Stimulated activated CD4-positive, alpha-beta T cell treated with anti-CD3 and anti-CD28 coated beads, Interleukin-1b, Interleukin-23, amount 100 ng/mL, for 48 hours (primary cell): ENCODE measurements at places on chromosomes 5 and 9.

- DNase-seq: no peak
Observed at GRCh38 chr5:143248822-143249579, 154.5 kb downstream of the NR3C1 start.

DNA sequence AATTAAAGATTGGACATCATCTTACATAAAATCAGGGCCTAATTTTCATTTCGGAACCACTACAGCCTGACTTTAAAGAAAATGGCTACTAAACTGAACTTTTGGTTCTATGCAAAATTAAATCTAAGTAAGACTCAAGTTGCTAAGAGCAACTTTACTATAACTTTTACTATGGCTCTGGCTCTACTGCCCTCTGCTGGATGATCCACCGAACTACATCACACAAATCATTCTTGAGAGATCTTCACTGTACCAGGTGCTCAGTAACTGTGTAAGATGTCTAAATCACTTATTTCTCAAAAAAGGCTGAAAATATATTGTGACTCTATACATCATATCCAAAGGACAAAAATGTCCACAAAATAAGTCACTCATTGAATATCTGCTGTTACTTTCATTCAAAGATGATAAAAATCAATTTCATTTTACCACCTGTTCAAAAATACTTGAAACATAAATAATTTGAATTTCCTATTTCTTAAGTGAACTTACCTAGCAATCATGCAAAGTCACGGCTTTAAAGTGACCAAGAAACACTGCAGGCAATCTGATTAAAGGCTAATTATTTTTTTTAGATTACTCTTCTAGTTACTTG is 13.5 kb downstream of the MOCS2 start:
- peak; percentile 66 for DNase-seq

DNA sequence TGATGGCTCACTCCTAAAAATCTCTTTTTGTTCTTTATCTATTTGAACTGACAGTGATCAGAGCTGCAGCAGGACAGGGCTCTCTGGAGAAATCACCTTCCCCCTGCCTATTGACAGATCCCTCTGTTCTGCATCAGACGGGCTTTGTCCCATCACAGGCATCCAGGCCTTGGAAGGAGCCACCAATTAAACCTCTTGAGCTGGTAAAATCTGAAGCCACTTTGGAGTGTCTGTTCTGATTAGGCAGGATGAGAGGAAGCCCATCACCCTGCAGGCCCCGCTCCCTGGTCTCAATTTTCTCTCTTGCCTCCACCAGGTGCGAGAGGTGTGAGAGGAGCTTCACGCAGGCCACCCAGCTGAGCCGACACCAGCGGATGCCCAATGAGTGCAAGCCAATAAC is 97.7 kb downstream of the PRDM6 start:
- no peak for DNase-seq

GRCh38 chr5:148979083-148979723 is 83.7 kb downstream of the SH3TC2 start:
- no peak for DNase-seq

- DNase-seq: no peak
Observed at GRCh38 chr9:2495221-2496005, 126.2 kb upstream of the VLDLR start.

DNA sequence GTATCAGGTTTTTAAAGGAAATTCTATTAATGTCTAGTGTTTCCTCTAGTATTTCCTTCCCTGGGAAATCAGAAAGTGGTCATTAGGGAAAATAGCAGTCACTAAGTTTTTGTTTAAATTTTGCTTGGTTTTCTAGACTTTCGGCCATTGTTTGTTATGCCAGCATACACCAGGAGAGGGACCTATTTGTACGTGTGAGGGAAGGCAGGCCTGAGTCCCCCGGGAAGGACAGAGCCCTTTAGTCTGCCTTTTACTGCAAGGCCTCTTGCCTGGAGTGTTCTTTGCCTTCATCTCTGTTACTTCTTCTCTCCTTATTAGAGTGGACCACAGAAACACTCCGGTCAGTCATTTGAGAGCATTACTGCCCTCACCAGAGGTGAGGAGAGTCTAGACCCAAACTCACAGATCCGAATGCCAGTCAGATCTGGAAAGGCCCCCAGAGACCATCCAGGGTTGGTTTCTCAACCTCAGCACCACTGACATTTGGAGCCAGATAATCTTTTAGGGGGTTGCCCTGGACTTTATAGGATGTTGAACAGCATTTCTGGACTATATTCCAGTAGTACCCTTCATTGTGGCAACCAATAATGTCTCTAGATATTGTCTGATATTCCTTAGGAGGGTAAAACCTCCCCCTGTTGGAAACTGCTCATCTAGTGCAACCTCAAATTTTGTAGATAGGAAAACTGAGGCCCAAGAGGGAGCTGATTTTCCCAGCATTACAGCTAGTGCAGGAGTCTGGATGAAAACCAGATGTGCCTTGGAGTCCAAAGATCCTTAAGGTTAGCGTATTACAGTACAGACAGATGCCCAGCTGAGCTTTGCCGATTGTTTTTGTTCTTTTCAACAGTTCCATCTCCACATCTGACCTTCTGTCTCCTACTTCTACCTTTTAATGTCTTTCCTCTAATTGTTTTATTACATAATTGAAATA is 93.0 kb upstream of the NIPAL4 start:
- no peak for DNase-seq

DNA sequence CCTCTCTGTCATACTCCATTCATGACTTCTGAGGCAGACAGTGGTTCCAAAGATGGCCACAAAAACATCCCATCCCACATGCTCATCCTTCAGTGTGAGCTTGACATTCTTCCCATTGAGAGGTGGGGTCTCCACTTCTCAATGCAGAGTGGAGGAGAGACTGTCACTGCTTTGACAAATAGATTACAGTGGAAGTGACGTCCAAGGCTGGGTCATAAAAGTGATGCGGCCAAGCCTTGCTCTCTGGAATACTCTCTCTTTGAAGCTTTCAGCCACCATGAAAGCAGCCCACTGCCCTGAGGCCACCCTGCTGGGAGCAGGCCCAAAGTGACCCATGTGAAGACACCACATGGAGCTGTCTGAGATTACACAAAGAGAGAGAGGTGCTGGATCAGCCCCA is 59.0 kb upstream of the DNAH5 start:
- no peak for DNase-seq

DNA sequence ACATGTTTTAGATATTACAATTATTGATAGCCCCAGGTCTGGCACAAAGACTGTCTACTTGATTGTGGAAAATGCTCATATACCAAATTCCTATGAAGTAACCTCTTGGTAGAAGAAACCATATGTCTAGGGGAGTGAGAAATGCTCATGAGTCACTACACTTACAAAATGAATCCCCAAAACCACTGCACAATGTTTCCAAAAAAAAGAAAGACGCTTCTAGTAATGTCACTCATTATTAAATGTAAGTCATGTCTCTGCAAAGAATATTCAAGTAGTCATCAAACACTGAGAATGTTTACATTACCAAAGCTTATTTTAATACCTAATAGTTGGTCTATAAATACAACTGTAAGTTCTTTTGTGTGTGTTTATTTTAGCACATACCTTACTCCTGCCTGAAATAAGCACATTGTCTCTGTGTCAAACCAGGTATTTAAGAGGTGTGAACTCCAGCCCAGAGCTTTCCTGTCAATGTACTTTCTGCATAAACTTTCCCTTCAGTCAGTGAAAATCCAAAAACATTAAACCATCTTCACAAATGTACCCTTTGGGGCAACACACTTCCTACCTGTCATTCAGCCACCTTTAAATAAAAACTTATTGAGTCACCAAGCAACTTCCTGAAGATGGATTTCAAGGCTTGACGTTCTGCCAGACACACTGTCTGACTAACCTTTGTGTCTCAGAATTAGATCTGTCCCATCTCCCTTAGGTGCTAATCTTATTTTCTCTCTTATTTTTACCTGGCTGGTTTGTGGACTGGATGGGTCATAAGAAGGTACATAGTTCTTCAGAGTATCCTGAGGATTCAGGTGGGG is 194.0 kb downstream of the NFIB start:
- no peak for DNase-seq

- no peak for DNase-seq
Observed at GRCh38 chr9:88748566-88749261, 213.7 kb downstream of the NXNL2 start.

DNA sequence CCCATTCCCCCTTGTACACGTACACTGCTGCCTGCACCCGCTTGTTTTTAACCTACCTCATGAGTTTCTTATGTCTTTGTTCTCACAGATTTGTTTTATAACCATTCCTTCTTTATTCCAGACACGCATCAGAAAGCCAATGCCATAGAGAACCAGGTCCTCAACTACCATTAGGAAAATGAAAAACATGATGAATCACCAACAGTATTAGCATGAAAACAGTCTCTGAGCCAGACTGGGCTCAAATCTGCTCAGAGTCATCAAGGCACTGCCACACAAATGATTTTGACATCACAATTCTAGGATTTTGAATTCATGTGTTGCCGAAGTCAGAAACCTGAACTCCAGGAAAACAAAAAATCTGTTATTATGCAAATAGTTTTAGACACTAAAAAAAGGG is 394.1 kb upstream of the GRIA1 start:
- DNase-seq: no peak

DNA sequence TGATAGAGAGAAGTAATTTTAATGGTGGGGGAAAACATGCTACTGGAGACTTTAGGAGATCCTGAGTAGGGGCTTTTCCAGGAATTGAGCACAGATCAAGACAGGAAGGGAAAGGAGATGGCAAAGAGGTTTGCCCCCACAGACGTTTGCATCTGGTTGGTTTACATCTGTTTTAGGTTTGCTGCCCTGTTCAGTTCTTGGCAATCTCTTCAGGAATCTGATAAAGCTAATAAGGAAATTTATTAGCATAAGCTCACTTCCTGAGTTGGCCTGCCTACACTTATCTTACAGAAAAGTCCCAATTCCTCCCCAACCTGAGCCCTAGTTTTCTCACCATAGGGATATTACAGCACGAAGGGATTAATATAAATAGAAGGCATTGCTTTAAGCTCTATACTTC is 3.4 kb upstream of the CFAP95 start:
- no peak for DNase-seq

DNA sequence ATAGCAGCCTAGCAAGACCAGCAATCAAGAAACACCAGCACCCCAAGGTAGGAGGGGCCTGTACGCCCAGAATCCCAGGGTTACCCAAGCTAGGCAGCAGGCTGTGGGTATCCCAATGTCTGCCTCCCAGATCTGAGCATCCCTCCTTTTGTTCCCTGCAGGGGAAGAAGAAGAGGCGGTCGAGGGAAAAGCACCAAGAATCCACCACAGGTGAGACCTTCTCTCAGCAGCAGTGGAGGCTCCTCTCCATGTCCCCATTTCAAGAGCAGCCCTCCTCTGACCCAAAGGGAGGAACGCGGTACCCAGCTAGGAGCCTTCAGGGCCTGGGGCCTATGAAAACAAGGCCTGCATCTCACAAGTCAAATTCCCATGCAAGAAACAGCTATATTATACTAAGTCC is 28.9 kb downstream of the TCF7 start:
- no peak for DNase-seq

- DNase-seq: no peak
Observed at GRCh38 chr9:17739022-17739421, 160.2 kb downstream of the SH3GL2 start.

- DNase-seq: no peak
Observed at GRCh38 chr5:157719245-157719644, 12.0 kb upstream of the THG1L start.

DNA sequence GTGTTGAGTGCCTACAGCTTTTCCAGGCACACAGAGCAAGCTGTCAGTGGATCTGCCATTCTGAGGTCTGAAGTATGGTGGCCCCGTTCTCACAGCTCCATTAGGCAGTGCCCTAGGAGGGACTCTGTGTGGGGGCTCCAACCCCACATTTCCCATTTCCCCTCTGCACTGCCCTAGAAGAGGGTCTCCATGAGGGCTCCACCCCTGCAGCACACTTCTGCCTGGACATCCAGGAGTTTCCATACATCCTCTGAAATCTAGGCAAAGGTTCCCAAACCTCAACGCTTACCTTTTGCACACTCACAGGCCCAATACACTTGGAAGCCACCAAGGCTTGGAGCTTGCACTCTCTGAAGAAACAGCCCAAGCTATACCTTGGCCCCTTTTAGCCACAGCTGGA is 131.3 kb downstream of the DEPDC1B start:
- no peak for DNase-seq

DNA sequence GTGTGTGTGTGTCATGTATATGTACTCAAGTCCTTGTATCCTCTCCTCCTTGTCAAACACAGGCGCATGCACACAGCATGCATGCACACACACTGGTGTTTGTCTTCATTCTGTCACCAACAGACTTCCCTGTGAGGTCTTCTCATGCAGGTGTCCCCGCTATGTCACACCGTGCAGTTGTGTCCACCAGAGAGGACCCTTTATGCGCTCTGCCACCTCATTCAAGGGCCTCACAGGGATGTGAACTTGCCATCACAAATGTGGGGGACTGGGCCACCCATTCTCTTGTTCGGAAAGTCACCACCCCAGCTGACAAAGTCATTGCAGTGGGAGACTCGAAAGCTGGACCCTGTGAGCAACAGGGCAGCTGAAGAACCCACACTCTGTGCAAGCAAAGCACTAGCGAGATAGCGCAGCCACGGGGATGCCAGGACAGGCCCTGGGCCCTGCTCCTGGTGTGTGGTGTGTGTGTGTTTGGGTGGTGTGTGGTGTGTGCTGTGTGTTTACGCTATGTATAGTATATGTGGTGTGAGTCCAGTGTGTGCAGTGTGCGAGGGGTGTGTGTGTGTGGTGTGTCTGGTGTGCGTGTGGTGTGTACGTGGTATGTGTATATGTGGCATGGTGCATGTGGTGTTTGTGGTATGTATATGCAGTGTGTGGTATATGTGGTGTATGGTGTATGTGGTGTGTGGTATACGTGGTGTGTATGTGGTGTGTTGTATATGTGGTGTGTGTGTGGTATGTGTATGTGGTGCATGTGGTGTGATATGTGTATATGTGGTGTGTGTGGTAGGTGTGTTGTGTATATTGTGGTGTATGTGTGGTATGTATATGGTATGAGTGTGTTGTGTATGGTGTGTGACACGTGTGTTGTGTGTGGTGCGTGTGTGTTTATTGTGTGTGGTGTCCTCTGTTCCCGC is 30.9 kb upstream of the NXNL2 start:
- DNase-seq: no peak

DNA sequence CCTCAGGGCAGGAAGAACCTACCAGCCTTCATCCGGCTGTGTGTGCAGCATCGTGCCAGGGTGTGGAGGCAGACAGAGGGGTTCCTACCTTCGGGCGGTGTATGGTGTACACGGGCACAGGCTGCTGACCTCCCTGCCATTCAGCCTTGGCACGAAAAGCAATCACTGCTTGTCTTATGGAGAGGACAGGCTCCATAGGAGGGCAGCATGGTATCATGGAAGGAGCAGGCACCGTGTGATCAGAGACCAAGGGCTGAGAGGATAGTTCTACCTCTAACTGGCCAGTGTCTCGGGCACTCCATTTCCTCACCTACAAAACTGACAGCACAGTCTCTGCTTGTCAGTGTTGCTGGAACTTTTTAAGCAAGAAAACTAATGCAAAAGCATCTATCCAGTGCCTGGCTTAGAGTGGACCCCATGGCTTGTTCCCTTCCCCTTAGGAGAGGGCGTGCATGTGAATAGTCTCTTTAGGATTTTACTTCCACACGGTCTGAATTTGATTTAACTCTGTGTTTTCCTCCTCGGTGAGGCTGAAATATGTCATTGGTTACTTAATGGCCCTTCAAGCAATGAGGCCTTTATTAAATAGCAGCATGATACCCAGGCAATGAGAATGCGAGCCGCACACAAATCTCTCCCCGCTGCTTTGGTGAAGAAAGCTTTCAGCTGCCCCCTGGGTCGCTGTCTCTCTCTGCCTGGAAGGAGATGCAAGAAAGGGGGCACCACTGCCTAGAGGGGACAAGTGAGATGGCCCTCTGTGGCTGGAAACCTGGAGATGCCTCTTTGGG is 22.2 kb downstream of the TTLL11 start:
- no peak for DNase-seq
